ENCODE measurements at places on chromosomes 12 and 14.
A peak's percentile ranks its signal among the peaks of the same experiment; 100 is the strongest.

- no peak for DNase-seq
Observed at GRCh38 chr12:116852303-116852702, 28.9 kb downstream of the HRK start.

GRCh38 chr12:4555804-4556203 is 6.2 kb upstream of the DYRK4 start:
- DNase-seq, result no peak

DNA sequence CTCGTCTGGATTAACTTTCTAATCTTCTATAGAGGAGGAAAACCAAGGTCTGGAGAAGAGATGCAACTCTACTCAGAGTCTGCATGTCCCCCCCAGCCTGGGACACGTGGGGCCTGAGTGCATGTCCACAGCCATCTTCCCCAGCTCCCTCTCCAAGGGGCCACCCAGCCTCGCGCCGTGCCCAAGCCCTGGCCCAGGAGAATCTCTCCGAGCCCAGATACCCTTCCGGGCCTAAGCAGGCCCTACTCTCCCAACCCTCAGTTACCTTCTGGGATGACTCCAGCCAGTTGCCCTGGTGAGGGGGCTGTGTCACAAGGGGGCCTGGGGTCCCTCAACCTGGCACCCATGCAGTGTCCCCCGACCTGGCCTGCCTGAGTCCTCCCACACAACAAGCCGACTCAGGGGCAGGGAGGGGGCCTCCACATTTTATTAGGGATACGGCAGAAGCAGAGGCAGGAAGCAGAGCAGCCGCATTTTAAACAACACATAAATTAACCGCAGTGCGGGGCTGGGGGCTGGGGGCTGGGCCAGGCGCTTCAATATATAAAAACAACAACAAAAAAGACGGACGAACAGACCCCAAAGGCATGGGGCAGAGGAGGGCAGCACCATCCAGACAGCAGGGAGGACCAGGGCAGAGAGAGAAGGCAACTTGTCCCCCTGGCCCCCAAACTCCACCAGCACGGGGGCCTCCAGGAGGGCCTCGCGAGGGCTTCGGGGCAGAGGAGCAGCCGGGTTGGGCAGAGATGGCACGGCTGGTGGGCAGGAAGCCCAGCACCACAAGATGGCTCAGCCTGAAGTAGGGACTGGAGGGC is 37.3 kb downstream of the NCKAP5L start:
- no peak for DNase-seq

DNA sequence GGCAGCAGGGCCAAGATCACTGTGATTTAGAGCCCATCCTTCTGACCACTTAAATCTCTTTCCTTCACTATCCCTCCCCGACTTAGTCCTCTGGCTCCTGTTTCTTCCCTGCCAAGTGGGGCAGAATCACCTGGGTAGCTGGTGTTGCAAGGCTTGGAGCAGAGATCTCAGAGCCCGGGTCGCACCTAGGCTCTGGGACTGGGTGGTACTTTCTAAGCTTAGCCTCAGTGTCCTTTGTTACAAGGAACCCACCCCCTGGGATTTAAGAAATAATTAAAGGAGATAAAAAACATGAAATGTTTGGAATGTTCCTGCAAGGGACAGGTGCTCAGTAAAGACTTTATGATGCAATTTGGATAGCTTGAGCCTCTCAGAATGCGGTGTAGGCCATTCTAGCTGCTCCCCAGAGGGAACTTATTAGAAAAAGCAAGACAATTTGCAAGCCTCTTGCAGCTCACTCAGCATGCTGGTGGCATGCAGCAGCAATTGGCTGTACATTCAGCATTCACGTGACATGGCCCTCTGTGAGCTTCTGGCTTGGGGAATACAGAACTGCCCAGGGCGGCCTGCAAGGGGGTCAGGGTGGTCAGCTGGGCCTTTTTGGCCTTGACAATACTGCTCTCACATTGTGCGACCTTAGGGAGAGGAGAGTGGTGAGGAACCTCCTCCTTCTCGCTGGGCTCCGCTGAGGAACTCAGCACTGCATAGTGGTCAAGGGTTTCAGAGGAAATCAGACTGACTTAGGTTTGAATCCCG is 16.8 kb downstream of the C14orf132 start:
- DNase-seq, result no peak

GRCh38 chr14:104285508-104285840 is 147.1 kb downstream of the KIF26A start:
- DNase-seq, result no peak

DNA sequence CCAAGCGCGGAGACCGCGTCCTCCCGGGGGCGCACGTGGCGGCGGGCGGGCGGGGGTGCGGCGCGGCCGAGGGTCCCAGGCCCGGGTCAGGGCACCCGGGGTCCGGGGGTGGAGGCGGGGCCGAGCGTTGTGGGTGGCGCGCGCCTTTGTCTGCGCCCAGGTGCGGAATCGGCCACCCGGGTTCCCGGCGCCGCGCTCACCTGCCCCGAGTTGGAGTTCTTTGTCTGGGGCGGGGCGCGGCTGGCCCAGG is 50.1 kb downstream of the LRCOL1 start:
- peak; percentile 29 for DNase-seq

DNA sequence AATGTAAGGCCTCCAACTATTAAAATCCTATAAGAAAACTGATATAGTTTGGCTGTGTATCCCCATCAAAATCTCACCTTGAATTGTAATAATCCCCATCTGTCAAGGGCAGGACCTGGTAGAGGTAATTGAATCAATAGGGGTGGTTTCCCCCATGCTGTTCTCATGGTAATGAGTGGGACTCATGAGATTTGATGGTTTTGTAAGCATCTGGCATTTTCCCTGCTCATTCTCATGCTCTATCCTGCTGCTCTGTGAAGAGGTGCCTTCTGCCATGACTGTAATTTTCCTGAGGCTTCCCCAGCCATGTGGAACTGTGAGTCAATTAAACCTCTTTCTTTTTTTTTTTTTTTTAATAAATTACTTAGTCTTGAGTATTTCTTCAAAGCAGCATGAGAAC is 31.9 kb downstream of the TSPAN19 start:
- DNase-seq, result no peak

DNA sequence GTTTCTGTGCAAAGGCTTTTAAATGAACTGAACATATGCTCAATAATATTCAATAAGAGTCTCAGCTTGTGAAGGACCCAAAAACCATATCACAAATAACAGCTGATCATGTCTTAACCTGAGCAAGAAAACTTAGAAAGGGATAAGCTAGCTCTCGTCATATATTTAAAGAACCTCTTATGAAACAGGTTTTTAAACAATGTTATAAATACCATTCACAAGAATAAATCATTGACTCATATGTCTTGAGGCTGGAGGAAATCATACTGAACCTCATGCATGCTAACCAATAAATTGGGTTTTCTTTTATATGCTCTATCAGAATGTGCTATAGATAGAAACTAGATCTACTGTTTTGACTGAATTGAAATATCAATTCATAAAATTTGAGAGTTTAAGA is 426.9 kb downstream of the NOVA1 start:
- no peak for DNase-seq

- DNase-seq, result no peak
Observed at GRCh38 chr12:23446746-23447145, 502.7 kb downstream of the SOX5 start.

- no peak for DNase-seq
Observed at GRCh38 chr12:120490325-120490724, 5.6 kb upstream of the DYNLL1 start.

DNA sequence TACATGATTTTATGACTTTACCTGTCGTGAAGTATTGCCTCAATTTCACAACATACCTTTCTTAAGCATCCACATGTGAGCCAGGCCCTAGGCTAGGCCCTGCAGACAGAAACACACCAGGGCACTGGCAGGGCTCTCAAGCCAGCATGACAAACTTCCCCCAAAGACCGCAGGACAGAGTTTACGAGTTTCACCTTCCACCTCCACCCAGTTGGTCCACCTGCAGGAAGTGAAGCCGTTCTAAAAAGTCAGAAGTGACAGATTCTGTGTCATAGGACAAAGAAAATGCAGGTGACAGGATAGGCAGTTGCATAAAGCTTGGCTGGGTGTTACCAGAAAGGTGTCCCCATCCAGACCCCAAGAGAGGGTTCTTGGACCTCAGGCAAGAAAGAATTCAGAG is 382.3 kb downstream of the PCNX1 start:
- no peak for DNase-seq

DNA sequence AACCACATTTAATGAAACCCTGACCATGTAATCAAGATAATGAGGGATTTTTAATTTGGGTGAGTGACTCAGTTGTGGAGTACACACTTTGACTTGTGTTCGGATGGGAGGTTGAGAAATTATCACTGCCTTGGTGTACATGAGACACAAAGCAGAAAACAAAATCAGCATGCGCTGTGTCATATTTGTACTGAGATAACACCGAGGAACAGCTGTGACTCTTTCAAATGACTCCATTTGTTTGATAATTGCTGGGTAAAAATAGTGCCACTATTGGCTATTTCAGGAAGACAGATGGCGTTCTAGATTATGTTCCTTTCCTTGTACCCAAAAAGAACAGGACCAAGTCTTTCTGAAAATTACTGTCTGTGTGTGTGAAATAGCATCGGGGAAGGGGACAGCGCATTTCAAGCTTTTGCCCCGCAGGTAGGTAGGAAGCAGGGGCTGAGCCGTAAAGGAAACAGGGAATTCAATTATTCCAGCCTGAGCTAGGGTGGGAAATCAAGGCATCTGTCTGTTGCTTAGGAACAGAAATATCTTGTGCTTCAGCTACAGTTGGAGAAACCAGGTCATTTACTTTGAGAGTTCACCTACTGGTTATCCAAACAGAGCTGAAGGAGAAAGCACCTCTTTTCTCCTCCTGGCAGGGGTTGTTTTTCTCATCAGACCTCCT is 114.3 kb downstream of the SNAPC1 start:
- no peak for DNase-seq

- DNase-seq, result no peak
Observed at GRCh38 chr12:92356425-92356824, 210.8 kb upstream of the BTG1 start.

- no peak for DNase-seq
Observed at GRCh38 chr12:127729381-127729780, 537.6 kb upstream of the TMEM132C start.

GRCh38 chr12:15856097-15856982 is 25.8 kb upstream of the STRAP start:
- DNase-seq, result no peak

DNA sequence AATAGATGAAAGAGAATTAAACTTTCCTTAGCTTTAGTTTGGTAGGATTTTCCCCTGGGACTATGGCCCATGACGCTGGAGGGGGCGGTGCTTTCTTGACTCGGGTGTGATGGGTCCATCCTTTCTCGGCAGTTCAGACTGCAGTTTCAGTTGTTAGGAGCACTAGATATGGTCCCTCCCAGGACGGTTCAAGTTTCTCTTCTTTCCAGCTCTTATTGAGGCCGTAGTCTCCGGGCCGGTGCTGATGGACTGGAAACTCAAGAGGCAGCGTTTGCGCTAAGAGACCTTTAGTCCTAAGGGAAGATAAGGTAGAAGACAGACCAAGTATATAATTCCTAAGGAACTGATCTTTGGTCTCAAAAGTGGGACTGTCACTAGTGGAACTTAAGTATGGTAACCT is 111.2 kb downstream of the RIN3 start:
- DNase-seq, result no peak

GRCh38 chr14:30603402-30603801 is 18.7 kb upstream of the SCFD1 start:
- no peak for DNase-seq

DNA sequence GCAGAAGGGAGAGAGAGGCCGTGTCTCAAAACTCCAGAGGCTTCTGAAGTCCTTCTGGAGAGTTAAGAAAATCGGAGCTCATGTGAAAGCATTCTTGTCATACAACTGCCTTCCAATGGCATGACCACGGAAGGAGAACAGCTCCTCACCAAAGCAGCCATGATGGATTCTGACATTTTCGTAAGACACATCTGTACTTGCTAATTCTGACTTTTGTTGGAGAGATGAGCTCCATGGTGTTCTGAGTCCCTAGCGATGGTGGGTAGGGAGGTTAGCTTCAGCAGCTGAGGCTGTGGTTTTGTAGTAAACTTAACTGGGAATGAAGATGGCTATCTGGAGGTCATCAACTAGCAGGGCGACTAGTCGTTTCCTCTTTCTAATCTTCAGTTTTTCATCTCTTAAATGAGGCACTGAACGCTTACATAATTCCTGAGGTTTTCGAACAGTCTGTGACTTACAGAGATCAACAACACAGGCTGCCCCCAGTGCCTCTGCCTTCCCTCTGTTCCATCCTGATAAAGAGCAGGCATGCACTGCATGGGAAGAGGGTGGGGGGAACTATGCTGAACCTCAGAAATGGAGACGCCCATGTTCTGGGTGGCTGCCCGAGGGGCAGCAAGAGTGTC is 28.6 kb upstream of the DICER1 start:
- no peak for DNase-seq

DNA sequence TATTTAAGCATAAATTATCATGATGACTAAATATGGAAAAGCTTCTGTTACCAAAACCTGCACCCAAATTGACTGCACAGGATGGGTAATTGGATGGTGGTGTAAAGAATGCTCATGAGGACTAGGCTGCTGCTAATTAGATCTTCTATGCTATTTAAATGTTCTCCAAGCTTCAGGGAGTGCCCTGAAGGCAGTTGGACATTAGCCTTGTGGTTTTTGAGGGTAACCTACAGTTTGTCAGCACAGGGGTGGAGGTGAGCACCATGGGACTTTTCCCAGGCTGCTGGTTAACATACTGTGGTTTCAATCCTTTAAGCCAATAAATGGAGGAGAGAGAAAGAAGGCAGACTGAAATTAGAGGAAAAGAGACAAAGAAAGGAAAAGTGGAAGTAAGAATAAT is 145.0 kb downstream of the WIF1 start:
- DNase-seq, result no peak

GRCh38 chr12:66428261-66428660 is 126.0 kb downstream of the HELB start:
- no peak for DNase-seq

- no peak for DNase-seq
Observed at GRCh38 chr12:82479511-82479910, 121.2 kb downstream of the METTL25 start.

DNA sequence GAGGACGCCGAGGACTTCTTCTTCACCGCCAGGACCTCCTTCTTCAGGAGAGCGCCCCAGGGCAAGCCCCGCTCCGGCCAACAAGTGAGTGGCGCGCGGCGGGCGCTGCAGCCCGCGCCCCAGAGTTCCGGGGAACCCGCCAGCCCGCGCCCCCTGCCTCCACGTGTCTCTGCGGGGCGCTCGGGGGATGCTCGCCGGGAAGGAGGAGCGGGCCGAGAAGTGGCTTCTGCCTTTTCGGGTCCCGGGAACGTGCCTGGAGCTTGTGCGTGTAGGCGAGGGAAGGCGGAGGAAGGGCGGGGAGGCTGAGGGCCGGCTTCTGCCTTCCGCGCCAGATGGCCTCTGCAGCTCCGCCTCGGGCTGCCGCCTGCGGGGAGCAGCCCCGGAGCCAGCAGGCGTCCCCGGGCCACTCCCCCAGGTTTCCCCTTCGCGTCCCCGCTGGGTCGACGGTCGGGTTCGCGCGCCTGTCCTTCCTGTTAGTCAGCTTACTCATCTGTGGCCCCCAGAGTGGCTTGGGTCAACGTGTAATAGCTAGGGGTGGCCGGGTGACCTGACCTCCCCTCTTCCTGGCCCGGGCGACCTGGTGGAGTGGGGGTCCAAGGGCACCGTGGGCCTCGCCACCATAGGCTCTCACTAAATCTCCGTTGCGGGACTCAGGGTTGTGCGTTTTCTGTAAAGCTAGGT is 505 bp downstream of the RASSF3 start:
- peak; percentile 46 for DNase-seq
